Foreskin fibroblast (primary cell): ENCODE measurements at places on chromosomes 16 and 17.

GRCh38 chr17:67071595-67071994, 27.2 kb downstream of the CACNG1 start:
- no peak for DNase-seq

GRCh38 chr17:77332981-77333685, 192.4 kb downstream of the SEC14L1 start:
- DNase-seq = peak; percentile 95

GRCh38 chr17:39604911-39605491, 2.7 kb downstream of the NEUROD2 start:
- no peak for DNase-seq

GRCh38 chr17:42476411-42476810, 17.7 kb downstream of the ATP6V0A1 start:
- no peak for DNase-seq

DNA sequence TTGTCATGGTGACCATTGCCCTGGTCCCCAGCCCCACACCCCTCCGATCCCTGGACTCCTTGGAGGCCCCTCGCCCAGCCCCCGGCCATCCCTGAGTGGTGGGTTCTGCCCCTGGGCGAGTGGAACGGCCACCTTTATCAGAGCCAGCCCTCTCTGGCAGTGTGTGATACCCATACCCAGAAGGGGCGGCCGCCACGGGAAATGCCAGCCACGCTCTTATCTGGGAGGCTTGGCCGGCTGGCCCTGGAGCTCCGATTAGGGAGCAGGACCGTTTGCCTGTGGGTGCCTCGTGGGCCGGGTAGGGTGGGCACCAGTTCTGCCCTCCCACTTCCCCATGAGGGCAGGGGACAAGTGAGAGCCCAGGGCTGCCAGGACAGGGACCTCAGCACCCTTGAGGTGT, 58.3 kb upstream of the ZC3H18 start:
- no peak for DNase-seq

- no peak for DNase-seq
These were observed 1643.5 kb downstream of the TP53TG3F start for GRCh38 chr16:35102780-35103403.
